ENCODE measurements at places on chromosomes 13 and 19.
A peak's percentile ranks its signal among the peaks of the same experiment; 100 is the strongest.

GRCh38 chr19:22602631-22603272 lies 31.4 kb upstream of the ZNF492 start:
- DNase-seq, result no peak

DNA sequence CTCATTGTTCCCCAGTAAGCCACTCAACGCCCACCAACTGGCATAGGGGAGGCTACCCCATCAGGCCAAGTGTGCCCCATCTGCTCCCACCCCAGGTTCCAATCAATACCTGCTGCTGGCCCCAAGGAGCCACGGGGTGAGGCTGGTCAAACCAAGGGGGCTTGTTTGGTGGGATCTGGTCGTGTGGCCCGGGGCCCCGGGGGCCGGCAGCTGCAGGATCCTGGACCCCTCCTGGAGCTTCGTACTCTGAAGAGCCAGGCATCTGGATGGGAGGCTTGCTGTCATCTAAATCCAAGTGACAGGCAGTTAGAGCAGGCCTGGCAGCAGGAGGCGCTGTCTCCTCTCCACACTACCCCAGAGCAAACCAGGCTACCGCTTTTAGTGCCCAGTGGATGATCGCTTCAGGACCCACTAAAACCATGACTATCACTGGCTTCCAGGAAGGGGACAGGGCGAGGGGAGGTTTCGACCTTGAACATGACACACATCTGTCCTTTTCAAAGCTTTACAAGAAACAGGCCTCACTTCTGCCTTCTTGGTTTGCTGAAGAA lies 14.2 kb downstream of the CHERP start:
- DNase-seq, result peak; percentile 38

GRCh38 chr13:40120781-40121180 lies 465.3 kb downstream of the COG6 start:
- DNase-seq, result no peak

GRCh38 chr13:50537029-50537428 lies 306.5 kb downstream of the DLEU7 start:
- no peak for DNase-seq

- no peak for DNase-seq
Measured at GRCh38 chr19:49954933-49955332, 6.0 kb downstream of the SIGLEC11 start.

DNA sequence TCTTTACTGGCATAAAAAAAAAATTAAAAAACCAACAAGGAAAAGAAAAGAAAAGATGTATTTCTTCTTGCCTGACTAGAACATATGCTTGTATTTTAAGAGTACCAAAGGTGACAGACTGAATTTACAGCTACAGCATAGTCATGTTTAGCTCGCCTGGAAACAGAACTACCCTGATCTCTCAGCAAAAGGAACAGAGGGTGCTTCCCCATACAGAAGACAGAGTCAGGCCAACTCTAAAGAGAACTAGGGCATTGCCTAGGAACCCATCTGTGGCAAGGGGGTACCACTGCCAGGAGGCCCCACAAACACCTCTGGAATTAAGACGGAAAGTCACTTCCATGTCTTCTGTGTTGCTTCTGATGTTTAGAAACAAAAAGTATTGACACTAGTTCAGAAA lies 252.1 kb upstream of the STARD13 start:
- no peak for DNase-seq

DNA sequence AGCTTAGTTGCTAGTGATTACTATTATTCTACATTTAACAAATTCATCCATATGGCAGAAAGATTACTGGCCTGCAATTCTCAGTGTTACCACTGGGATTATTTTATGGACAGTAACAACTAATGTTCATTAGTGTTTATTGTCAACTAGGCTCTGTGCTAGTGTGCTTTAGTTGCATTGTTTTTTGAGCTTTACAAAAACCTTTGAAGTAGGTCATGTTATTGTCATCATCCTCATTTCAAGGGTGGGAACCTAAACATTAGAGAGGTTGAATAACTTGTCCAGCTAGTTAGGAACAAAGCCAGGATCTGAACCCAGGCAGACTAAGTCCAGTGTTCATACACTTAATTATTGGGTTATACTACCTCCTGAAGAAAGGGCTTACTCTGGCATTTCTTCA lies 27.8 kb upstream of the TDRD3 start:
- DNase-seq, result no peak

GRCh38 chr19:46596008-46596407 lies 5.1 kb upstream of the CALM3 start:
- DNase-seq, result no peak

DNA sequence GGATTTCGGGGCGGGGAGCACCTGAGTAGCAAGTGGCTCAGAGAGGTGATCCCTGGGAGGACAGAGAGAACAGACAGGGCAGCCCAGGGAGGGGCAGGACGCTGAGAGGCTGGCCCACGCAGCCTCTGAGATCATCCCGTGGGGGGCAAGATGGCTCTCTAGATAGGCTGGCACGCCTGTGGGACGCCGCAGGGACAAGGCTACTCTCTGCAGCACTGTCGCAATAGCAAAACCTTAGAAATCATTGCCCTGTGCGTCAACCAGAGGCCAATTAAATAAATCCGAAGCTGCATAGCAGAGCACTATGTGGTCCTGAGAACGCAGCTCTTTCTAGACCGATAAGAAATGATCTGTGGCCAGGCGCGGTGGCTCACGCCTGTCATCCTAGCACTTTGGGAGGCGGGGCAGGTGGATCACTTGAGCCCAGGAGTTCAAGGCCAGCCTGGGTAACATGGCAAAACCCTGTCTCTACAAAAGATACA lies 5.1 kb downstream of the PEX11G start:
- DNase-seq, result no peak

DNA sequence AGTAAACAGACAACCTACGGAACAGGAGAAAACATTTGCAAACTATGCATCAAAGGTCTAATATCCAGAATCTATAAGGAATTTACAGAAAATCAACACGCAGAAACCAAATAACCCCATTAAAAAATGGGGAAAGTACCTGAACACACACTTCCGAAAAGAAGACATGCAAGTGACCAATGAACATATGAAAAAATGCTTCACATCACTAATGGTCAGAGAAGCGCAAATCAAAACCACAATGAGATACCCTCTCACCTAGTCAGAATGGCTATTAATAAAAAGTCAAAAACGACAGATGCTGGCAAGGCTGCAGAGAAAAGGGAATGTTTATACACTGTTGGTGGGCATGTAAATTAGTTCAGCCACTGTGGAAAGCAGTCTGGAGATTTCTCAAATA lies 29.5 kb downstream of the SLC25A15 start:
- DNase-seq, result no peak

- DNase-seq, result no peak
Measured at GRCh38 chr13:105442949-105443699, 1092.3 kb downstream of the EFNB2 start.

DNA sequence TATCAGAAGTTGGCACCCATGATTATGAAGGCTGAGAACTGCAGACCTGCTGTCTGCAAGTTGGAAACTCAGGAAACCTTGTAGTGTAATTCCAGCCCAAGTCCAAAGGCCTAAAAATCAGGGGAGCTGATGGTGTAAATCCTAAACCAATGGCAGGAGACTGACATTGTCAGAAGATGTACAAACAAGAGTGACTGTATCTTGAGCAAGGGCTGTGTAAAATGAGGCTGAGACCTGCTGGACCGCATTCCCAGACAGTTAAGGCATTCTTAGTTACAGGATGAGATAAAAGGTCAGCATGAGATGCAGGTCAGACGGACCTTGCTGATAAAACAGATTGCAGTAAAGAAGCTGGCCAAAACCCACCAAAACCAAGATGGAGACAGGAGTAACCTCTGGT lies 147.7 kb downstream of the COG6 start:
- DNase-seq, result no peak

GRCh38 chr13:91058066-91058465 lies 289.4 kb upstream of the MIR17HG start:
- DNase-seq, result no peak

GRCh38 chr19:47228168-47228936 lies 2.6 kb downstream of the BBC3 start:
- peak; percentile 55 for DNase-seq

- no peak for DNase-seq
Measured at GRCh38 chr13:47934371-47934770, 66.7 kb downstream of the SUCLA2 start.

GRCh38 chr19:6740589-6741343 lies 1.3 kb downstream of the TRIP10 start:
- no peak for DNase-seq

DNA sequence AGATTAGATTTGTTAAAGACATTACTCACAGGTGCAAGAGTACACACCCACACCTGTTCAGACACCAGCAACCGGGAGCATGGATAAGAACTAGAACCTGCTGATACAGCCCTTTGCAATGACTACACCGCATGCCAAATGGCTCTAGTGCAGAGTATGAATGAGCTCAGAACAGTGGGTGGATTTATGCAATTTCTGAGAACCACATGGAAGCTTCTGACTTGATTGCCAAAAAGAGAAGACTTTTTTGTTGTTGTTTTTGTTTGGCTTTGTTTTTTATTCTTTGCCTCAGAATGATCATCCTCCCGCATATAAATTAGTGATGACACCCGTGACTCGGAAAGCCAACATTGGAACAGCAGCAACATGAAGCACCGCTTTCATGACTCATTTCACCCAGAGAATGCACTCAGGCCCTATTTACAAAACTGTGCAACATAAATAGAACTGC lies 77.4 kb upstream of the LRCH1 start:
- DNase-seq, result no peak

DNA sequence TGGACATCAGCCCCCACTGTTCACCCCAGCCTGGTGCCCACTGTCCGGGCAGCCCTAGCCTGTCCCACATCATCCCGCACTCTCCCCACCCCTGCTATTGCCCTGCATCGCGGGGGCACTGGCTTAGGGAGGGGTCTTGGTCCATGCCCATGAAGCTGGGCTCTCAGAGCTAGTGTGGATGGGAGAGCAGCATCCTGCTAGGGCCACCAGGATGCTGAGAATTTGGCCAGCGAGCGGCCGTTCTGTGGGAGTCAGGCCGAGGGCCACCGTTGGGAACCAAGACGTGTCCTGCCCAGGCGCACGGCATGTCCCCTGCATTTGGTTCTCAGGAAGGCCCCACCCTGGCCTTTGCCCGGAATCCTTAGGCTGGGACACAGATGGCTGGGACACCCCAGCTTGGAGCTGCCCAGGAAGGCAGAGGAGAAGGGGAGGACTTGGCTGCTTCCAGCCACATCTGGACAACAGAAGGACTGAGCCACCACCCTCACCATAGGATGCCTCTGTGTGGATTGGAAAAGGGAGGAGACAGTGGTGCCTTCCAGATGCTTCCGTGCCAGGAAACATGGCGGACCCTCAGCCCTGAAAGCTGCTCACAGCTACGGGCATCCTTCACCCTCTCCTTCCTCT lies 14.6 kb downstream of the ADGRE5 start:
- DNase-seq, result no peak

- no peak for DNase-seq
Measured at GRCh38 chr13:83975655-83976165, 93.4 kb upstream of the SLITRK1 start.

DNA sequence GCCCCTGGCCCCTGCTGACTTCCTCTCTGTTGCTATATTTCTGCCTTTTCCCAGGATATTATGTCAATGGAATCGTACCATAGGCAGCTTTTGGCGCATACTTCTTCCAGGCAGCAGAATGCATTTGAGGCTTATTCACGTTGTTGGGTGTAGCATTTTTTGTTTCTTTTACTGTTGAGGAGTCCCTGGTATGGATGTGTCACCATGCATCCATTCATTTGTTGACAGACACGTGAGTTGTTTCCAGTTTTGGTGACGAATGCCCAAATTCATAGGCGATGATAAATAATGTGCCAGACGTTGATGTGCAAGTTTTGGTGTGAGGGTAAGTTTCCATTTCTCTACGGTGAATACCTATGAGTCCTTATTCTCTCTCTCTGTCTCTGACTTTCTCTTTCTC lies 5.0 kb downstream of the NFILZ start:
- DNase-seq, result no peak

GRCh38 chr19:55209693-55210472 lies 582 bp upstream of the PTPRH start:
- no peak for DNase-seq

- DNase-seq, result no peak
Measured at GRCh38 chr13:75934889-75935288, 298.8 kb downstream of the LMO7 start.

DNA sequence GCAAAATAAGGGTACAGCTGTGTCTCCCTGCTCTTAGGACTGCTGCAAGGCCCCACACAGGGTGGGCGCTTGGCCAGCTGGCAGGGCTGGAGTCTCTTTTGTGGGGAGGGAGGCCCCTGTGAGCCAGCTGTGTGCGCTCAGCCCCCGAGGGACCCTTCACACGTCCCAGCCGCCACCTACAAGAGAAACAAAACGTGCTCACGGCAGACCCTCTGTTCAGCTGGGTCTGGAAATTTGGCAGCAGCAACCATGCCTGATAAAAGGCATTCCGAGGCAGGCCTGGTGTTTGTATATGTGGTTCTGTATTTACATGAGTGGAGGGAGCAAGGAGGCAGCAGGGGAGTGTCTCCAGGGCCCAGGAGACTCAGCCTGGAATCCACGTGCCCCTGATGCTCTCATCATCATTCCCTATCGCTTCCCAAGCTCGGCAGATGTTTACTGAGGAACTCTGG lies 49.7 kb downstream of the CRTC1 start:
- DNase-seq, result no peak

DNA sequence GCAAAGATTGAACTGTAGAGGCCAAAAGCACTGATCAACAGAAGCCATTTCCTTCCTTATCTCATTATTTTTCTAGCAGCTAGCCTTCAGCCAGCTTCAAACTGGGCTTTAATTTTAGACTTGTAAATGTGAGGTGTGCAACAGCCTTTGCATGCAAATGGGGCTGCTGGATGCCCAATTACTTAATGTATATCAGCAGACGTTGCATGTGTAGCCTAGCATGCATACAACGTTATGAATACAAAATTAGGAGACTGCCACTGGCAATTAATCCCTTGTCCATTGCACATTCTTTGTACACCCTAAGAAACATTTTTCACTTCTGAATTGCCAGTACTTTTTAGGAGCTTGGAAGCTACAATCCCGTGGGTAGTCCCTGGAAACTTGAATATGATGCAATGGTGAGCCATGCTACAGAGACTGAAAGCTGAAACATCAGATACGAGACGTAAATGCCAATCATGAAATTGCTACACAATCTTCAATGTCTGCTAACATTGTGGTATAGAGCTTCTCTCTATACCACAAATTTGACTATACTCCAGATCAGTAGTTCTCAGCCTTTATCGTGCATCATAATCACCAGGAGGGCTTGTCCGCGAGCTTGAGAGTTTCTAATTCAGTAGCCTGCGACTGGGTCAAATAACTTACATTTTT lies 20.2 kb downstream of the EPSTI1 start:
- no peak for DNase-seq

GRCh38 chr13:40028446-40028845 lies 373.0 kb downstream of the COG6 start:
- no peak for DNase-seq

- DNase-seq, result no peak
Measured at GRCh38 chr13:111638233-111638632, 317.8 kb downstream of the TEX29 start.

DNA sequence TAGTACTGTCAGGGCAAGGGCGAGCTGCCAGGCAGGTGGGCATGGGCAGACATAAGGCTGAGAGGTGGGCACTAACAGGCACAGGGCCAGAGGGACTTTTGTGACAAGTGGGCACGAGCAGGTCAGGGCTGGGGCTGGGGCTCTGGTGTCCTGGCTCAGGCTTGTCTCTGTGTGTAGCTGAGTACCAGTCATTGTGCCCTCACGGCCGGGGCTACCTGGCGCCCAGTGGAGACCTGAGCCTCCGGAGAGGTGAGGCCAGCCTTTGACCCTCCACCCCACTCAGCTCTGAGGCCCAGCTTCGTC lies 21.6 kb downstream of the LTBP4 start:
- DNase-seq, result no peak

GRCh38 chr13:49620170-49620621 lies 8.1 kb upstream of the ARL11 start:
- DNase-seq, result no peak
